ENCODE measurements at places on chromosomes 16 and 17.
A peak's percentile ranks its signal among the peaks of the same experiment; 100 is the strongest.

DNA sequence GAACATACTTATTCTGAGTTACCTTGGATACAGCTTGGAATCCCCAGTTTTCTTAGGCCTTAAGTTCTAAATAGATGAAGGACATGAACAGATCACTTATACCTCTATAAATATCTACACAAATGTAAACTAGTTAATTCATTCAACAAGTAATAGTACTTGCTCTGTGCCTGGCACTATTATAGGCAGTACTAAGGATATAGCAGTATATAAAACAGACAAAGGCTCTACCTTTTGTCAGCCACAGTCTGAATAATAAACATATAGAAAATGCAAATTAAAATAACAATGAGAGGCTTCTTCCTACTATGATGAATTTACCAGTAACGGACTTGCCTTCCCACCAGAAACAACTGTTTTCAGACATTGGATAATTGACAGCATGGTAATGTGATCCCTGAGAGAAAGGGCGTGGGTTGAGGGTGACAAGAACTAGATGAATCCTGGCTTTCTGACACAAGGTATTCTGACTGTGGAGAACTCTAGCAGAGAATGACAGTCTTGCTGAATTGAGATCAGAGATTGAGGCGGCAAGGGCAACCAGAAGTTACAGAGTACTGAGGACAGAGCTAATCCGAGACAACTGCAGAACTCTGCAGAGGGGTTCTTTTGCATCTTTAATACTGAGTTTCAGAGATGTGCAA is 170.5 kb downstream of the TANC2 start:
- DNase-seq: no peak

DNA sequence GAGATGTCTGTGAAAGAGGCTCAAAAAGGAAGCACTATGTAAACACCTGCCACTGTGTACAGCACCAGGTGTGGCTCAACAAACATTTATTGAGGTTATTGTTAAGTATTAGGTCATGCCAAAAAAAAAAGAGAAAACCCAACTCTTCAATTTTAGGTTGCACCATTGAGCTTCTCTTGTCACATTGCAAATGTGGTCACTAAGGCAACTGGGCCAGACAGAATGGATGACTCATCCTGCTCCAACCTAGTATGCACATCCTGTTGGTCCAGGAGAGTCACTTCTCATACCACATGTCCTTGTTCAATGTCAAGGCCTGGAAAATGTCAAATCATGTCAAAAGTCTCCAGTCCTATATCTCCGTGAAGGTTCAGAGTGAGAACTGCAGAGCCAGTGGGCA is 25.0 kb downstream of the HOXB1 start:
- no peak for DNase-seq

DNA sequence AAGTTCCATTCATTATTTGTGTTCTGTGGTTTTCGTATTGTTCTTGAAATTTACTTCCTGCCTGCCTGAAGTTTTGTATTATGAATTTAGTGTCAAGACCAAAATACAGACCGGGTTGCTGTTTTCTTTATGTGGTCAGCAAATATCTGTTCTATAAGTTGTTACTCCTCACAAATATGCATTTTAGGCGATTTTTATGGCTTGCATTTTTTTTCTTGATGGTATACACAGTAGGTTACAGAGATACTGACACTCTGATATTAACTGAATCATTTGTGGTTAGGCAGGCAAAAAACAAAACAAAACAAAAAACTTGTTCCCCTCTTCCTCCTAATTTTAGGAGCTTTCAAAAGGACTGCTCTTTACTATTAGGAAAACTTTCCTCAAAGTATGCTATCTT is 52.6 kb downstream of the BCAS3 start:
- no peak for DNase-seq

GRCh38 chr16:1130382-1130781 is 22.5 kb upstream of the CACNA1H start:
- DNase-seq: no peak

- peak; percentile 46 for DNase-seq
Measured at GRCh38 chr17:850851-851763, 69.0 kb downstream of the MRM3 start.

DNA sequence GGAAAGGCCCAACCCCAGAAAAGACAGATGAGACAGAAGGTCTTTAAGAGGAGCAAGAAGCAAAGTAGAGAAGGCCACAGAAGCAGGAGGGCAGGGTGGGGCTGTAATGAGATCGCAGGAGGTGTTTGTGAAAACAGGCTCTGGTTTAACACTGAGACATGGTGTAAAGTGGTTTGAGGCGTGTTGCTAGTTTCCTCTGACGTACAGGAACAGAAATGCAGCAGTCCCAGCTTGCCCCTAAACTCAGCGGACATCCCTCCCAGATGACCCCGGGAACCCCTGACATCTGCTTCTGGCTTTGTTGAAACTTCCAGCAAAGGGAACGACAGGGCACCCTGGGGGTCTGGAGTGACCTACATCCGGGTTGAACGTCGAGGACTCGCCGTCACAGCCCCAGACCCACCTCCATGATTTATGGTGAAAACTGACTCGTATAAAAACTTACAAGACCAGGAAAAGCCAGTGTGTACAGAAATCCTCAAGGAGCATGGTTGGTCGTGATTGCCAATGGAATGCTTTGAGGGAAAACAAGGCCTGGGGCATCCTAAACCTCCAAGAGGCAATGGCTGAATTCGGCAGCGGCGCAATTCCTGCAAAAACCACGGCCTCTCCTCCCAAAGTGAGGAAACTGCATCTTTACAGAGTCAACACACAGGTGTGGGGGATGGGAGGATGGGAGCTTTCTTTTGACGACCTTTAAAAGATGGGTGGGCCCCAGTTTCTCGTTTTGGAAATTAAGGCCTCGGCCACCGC is 25.8 kb downstream of the LITAF start:
- peak; percentile 37 for DNase-seq

- no peak for DNase-seq
Measured at GRCh38 chr16:64455275-64455674, 666.6 kb downstream of the CDH11 start.

DNA sequence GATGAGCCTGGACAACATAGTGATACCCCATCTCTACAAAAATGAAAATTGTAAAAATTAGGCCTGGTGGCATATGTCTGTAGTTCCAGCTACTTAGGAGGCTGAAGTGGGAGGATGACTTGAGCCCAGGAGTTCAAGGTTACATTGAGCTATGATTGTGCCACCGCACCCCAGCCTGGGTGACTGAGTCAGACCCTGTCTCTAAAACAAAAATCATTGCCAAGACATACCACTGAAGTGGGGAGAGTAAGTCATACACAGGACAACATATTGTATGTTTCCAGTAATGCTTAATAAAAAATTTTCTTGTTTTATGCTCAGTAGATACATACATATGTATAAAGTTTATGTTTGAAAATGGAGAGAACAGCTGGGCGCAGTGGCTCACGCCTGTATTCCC is 39.2 kb downstream of the NDE1 start:
- DNase-seq: no peak

GRCh38 chr17:81448442-81448841 is 53.2 kb downstream of the BAHCC1 start:
- no peak for DNase-seq

- no peak for DNase-seq
Measured at GRCh38 chr16:78216166-78216745, 116.8 kb downstream of the WWOX start.

DNA sequence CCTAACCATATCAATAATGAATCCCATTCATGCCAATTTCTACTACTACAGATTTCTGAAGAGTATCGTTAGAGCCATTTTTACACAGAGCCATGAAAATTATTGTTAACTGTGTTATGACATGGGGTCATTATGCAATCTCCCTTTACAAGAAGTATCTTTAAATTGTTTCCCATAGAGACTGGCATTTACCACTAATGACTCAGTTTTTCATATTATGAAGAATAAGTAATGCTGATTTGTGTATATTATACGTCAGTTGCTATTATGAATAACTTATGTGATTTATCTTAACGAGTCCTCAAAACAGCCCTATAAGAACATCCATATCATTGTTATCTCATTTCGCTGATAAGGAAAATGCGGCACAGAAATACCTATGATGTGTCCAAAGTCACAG is 173.8 kb downstream of the KCNJ2 start:
- no peak for DNase-seq

DNA sequence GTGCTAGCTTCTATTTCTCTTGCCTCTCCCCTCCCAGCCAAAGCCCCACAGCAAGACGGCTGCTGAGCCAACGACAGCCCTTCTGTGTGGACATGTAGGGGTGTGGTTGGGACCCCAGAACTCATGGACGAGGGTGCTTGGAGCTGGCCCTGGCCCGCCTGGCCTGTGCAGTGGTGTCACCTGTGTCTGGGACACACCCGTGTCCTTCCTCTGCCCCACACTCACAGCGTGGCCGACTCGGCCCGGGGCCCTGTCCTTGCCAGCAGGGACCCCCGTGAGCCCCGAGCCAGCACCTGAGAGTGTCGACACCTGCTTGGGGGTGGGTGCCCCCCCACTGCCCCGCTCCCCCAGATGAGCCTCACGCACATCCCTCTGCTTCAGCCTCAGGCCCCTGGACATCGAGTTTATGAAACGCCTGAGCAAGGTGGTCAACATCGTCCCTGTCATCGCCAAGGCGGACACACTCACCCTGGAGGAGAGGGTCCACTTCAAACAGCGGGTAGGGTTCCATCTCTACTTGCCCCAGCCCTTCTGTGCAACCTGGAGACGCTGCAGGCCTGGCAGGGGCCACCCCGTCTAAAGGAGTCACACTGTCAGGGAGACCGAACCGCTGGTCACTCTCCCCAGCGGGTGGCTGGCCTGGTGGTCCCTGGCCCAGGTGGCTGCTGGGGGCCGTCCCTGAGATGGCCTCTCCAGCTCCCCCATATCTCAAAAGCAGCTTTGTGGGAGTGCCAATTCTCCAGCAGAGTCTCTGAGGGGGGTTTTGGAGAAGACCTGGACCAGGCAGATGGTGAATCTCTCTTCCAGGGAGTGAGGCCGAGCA is 349.8 kb downstream of the SEC14L1 start:
- no peak for DNase-seq

DNA sequence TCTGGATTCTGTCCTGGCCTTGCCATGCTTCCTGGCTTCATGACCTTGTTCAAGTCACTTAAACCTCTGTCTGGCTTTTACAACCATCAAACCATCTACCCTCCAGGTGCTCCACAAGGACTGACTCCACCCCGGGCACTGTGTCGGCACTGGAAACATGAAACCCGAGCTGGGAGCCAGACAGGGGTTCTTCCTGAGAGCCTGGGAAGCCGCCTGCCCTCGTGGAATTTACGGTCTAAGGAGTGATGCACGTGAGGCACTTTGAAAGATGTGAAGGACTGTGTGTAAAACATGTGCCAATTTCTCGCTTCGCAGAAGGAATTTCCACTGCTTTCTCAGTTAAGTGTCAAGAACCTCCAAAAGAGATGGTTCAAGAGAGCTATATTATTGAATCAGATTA is 11.6 kb downstream of the CDK5R1 start:
- DNase-seq: no peak

GRCh38 chr17:58268326-58268725 is 12.4 kb downstream of the MPO start:
- no peak for DNase-seq

DNA sequence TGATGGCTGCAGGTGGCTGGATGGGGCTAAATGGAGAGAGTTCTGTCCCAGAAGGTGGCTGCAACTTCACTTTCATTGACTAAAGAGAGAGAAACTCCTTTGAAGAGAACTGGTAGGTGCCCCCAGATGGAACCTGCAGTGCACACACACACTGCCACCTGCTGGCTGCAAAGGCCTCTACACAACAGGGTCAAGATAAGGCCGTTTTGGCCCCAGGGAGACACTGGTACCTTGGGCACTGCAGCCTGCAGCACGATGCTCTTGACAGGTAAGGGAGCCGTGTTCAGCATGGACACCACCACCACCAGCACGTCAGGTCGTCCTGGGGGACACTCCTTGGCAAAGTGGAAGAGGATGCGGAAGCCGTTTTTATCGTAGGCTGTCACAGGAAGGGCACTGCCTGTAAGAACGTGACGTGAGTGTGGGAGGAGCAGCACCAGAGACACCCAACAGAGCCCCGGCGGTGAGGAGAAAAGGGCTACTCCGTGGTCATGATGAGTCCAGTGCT is 22.7 kb downstream of the GGA3 start:
- peak; percentile 90 for DNase-seq

GRCh38 chr17:49509588-49509917 is 14.5 kb downstream of the NGFR start:
- DNase-seq: peak; percentile 60

- DNase-seq: no peak
Measured at GRCh38 chr16:85174871-85175723, 62.8 kb upstream of the CIBAR2 start.

- no peak for DNase-seq
Measured at GRCh38 chr16:87701505-87701921, 64.3 kb downstream of the KLHDC4 start.

DNA sequence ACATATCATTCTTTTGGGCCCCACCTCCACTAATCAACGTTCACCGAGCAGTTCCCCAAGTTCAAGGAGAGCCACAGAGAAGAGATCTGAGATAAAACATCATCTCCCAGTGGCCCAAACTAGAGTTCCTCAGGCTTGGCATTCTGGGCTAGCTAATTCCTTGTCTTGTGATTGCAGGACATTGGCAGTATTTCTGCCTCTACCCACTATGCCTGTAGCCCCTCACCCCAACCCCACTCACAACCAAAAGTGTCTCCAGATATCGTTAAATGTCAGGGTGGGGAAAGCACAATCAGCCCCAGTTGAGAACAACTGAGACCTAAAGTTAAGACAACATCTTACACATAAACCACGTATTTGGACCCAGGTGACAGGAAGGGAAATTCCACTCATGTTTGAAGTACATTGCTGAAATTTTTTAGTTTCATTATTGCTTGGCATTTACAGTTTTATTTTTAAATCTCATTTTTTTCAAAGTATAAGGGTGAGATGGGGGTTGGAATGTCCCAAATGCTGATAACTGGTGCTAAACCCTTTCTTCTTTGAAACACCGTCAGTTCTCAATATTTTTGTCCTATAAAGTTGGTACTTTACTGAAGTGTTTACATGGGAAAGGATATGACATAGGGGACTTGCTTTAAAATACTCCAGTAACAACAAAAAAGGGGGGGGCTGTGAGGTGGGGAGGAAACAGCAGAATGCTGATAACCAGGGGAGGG is 13.6 kb downstream of the ZC3H7A start:
- no peak for DNase-seq

DNA sequence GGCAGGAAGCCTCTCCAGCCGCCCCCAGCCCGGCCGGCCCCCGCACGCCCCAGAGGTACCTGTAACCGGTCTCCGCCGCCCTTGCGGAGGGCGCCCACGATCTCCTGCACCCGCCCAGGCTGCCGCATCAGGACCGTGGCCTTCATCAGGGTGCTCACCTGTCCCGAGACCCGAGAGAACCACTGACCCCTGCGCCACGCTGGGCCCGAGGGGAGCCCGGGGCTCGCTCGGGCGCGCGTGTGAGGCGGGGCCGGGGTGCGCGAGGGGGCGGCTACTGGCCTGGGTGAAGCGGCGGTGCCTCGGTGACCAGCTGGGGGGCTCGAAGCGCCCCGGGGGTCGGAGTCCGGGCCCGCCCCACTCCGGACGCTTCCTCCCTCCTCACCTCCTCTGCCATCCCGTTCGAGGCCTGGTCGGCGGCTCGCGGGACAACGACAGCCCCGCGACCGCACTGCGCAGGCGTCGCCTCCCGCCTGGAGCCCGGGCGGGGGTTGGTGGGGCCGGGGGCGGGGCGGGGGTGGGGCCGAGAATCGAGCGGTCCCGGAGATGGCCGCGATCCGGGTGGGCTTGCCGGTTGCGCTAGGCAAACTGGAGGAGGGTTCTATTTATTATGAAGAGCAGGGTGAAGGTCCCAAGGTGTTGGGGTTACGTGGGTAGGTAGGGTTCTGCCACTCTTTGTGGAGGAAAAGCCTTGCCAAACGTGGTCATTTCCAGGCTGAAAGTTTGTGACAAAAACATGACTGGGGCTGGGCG is at the start of gene NT5C3B:
Gene NT5C3B (minus strand): TSS at position 433 of the 750 bp plus-strand sequence. CDS start 39 bp downstream, at position 394.
- peak; percentile 98 for DNase-seq

Measured in SK-N-SH (cell line).